Stimulated activated CD4-positive, alpha-beta T cell treated with anti-CD3 and anti-CD28 coated beads, Interleukin-1b, Interleukin-23, amount 100 ng/mL, for 1 hour (primary cell): ENCODE measurements at places on chromosomes 2 and 18.

GRCh38 chr2:239035997-239036731, 188.3 kb downstream of the TWIST2 start:
- no peak for DNase-seq

GRCh38 chr2:168343586-168343985, 96.2 kb upstream of the STK39 start:
- DNase-seq, result no peak

- DNase-seq, result no peak
Measured at GRCh38 chr2:160680294-160680693, 186.7 kb upstream of the RBMS1 start.

DNA sequence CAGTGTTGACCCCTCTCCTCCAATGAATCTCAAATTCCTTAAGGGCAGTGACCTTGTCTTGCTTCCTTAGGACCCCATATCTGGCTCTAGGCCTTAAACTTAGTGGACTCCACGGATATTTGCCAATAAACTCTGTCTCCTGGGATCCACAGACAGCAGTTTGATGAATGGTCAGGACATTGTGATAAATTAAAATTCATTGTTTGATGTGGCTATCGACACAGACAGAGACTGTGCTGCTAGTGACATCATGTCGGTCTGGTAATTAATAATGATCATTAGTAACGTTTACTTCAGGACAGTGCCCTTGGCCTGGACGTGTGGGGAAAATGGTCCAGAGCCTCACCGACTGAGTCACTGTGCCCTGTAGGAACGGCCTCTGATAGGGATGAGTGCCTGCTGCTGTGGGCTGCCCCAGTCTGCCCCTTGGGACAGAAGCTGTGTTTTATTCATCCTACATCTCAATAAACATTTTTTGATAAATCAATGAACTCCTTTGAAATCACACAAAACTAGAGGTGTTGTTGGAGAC, 5.2 kb upstream of the SLC35F6 start:
- no peak for DNase-seq

DNA sequence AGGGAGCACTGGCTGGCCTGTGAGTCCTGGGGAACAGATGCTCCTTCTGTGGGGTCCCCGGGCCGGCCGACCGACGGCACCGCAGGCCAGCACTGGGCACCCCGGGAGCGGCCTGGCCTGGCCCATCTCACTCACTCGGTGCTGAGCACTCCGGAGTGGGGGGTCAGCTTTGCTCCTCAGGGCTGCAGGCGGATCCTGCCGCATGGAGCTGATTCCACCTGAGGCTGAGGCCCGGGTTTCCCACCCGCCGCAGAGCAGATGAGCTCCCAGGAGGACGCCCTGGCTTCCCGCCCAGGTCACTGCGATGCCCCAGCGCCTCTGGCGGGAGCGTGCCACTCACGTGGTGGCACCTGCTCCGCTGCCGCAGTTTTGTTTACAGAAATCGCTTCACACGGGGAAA, 418.6 kb downstream of the GALR1 start:
- no peak for DNase-seq

DNA sequence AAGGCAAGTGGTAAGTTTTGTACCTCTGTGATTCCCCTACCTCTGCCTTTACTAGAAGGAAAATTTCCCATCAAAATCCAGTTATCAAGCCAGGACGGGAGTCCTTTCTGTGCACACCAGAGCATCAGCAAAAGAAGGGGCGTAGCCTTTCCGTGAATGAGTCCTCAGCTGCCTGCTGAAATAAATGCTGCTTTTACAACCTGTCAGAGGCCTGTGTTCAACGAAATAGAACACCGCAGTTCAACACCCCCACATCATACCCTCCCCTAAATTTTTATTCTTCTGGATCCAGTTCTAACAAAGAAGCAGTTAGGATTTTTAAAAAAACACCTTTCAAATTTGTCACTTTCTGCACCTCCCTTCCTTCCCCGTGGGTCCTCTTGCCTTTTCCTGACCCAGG, 135.8 kb downstream of the SETBP1 start:
- no peak for DNase-seq

- DNase-seq, result no peak
Measured at GRCh38 chr18:604771-605170, 8.0 kb downstream of the CLUL1 start.
